ENCODE measurements at places on chromosomes 11 and 22.

DNA sequence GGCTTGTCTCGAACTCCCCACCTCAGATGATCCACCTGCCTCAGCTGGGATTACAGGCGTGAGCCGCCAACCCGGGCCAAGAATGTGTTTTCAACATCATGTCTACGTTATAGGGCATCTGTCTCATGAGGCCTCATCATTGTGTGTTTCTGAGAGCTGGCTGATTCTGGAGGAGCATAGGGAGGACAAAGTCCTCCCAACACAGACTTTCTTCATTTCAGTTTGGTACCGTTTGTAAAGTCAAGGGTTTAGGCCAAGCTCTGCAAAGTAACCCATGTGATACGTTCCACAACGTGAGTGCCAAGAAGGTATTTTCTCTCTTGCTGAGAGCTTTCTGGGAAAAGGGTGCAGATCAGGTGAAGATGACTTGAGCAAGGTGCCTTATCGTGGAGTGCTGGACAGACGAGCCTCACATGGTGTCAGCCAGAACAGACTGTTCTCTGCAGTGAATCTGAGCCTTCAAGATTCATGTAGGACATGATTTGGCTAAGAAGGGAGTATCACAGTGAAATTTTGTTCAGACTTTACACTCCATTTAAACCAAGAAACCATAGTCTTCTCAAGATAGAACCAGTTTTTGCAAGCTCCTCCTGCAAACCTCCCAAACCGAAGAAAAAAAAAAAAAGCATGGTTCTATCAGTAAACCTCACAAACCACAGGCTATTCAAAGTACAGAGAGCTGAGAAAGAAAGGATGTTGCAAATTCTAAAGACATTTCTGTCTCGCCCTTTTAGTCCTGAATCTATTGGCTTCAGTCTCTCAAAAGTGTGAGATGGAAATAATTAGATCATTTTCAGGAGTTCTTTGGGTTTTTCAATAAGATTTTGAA lies 71.7 kb downstream of the DBX1 start:
- no peak for DNase-seq

DNA sequence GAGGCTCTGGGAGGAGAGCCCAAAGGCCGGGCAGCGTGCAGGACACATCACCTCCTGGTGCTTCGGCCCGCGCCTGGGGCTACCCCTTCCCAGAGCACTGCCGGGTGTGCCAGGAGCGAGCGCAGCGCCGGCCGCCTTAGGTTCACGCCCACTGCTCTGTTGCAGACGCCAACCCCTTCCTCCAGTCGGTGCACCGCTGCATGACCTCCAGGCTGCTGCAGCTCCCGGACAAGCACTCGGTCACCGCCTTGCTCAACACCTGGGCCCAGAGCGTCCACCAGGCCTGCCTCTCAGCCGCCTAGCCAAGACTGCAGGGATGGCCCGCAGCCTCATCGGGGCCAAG lies 79.0 kb downstream of the MED15 start:
- DNase-seq, result no peak

DNA sequence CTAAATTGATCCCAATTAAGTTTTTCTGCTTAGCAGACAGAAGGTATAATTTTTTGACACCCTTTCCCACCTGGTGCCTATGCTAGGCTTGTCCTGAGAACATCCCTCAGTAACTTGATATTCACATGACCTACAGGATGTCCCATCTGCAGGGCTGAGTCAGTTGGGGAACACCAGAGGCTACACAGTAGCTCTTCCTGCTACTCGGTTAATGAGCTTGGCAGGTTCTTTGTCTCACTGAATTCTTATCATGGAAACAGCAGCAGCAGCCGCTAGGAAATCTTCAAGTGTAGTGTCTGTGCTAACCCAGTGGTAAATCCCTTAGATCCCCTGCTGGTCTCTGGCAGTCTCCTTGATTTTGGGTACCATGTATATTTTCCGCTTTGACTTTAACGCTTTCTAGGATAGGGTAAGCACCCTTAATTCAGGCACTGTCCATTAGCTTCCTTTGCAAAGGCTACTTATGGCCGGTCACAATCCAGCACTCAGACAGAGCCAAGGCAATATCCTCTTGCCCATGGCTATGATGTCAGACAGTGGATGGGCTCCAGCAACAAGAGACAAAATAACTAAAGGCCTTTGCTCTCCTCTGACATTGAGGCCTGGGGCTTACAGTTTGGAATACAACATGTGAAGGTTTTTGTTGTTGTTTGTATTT lies 8.5 kb downstream of the MRPL16 start:
- no peak for DNase-seq

DNA sequence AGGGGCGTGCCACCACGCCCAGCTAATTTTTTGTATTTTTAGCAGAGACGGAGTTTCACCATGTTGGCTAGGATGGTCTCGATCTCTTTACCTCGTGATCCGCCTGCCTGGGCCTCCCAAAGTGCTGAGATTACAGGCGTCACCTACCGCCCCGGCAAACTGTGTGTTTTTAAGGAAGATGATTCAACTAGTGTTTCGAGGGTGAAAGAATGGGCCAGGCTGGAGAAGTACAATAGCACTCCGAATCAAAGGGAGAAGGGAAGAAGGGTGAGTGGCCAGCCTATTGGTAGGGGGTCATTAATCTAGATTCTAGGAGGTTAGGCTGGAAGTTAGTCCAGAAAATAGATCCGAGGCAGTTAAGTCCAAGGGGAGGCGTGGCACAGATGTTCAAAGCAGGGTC lies 2.9 kb upstream of the CECR2 start:
- DNase-seq, result no peak

DNA sequence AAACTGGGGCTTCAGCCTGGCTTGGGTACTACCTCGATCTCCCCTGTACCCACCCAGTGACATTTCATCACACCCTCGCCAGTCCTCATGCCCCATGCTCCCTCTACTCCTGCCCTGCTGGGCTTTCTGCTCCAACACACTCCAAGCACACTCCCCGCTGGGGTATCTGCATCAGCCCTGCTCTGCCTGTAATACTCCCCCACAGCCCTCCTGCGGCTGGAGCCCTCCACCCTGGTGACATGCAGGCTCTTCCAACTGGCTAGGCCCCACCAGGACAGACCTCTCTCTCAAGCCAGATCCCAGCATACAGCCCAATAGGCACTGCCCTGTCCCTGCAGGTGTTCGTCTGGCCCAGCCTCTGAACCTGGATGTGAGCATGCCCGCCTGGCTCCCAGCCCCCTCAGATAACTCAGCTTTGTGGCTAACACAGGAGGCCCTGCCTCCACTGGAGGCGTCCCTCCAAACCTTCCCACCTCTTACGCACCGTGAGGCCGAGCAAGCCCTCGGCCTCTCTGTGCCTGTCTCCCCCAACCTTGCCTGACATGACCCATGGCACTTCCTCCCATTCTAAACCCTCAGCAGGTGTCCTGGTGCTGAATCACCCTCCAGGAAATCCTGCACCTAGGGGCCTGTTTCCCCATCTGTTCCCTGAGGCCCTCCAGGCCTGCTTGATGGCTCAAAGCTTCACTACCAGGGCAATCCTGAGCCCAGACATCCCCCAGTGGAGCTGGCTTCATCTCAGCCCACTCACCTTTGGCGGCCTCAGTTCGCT lies 33.5 kb upstream of the TXNRD2 start:
- DNase-seq, result no peak

- no peak for DNase-seq
These were observed 689 bp downstream of the RAB39A start for GRCh38 chr11:107928767-107929507.

DNA sequence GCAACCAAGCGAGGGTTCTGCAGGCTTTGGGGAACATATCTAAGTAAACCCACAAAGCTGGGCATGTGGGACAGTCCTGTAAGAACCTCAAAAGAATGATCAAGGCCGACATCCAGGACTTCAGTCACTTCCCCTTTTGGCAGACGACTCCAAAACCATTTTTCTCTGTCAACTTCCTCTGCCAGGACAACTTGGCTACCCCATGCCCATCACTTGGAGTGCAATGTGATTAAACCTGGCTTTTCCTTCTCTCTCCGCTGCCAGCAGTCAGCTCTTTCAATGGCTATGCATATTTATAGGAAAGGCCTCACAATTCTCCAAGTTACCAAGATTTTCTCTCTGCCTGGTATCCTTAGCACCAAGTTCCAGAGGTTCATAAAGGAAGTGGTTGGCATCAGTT lies 78.9 kb downstream of the C11orf58 start:
- DNase-seq, result no peak

- no peak for DNase-seq
These were observed 6.4 kb upstream of the SAA2 start for GRCh38 chr11:18254781-18255361.

DNA sequence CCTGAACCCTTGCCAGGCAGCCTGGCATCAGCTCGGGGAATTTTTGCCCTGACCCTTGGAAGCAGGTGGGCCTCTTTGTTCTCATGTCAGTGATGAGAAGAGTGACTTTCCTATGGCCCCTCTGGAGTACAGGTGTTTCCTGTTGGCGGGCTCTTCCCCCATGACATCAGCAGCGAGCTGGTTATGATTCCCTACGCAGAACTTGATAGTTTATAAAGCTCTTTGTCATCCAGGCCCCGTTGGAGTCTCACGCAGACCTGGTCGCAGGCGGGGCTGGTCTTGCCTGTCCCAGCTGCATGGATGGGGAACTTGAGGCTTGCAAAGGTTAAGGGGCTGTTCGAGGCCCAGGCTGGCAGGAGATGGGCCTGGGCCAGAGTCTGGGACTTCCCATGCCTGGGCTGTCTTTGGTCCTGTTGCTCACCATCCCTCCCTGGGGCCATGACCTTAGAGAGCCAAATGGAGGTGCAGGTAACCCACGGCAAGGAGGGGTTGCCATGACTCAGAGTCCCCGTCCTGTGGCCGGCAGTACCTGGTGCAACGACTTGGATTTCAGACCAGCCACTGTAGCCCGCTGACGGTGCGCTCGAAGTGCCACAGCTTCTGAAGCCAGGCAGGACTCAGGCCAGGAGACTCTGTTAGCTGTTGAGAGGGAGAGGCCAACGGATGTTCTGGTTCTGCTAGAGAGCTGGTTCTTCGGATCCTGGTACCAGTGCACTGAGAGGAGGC lies 45.9 kb upstream of the PPP6R3 start:
- DNase-seq, result no peak

GRCh38 chr22:20380486-20380885 lies 13.5 kb upstream of the ZNF74 start:
- no peak for DNase-seq

DNA sequence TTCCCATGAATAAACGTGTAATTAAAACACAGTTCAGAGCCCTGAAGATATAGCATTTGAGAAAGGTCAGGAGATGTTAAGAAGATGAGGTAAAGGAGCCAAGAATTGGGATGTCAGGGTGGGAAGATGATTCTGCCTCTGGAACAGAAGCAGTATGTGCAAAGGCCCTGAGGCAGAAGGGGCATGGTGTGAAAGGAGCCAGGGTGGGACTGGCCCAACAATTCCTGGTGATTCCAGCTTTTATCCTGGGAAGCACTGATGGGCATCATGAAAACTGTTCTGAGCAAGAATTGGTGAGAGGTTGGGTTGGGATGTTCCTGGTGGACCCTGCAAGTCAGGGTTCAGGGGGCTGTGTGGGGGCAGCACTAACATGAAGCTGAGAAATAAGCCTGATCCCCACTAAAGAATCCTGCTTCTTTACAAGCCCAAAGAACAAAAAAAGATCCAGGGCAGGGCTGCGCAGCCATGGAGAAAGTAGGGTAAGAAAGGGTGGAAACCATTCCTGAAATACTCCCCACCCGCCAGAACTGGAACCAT lies 2.5 kb upstream of the FXYD6 start:
- no peak for DNase-seq

DNA sequence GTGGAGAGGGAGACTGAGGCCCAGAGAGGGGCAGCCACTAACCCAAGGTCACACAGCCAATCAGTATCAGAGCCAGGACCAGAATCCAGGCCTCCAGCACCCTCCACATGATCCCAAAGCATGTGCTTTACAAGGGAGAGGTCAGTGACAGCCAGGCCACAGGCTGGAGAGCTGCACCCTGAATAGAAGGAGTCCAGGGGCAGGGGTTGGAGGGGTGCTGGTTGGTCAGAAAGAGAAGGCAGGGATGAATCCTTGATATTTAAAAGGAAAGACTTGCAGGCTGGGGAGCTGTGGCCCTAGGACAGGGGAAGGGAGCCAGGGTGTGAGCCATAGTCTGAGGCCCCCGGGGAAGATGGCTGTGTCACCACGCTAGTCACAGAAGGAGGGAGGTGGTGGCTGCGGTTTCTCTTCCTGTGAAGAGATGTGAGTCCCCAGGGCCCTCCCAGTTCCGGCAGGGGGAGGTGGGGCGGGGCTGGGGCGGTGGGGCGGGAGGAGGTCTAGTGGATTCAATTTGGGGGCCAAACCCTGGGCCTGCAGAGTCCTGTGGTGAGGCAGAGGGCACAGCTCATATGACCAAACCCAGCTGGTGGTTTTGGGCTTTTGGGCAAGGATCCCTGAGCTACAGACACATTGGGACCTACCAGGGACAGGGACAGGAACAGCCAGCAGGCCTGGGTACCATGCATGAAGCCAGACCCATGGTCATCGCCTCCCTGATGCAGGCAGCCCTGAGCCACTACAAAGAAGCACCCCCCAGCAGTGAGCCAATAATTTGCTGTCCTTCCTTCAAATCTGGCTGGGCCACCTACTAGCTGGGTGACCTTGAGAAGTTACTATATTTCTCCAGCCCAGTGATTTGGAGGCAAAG lies 14.0 kb downstream of the RAC2 start:
- no peak for DNase-seq

- no peak for DNase-seq
These were observed 31.2 kb upstream of the ETS1 start for GRCh38 chr11:128618603-128619002.

DNA sequence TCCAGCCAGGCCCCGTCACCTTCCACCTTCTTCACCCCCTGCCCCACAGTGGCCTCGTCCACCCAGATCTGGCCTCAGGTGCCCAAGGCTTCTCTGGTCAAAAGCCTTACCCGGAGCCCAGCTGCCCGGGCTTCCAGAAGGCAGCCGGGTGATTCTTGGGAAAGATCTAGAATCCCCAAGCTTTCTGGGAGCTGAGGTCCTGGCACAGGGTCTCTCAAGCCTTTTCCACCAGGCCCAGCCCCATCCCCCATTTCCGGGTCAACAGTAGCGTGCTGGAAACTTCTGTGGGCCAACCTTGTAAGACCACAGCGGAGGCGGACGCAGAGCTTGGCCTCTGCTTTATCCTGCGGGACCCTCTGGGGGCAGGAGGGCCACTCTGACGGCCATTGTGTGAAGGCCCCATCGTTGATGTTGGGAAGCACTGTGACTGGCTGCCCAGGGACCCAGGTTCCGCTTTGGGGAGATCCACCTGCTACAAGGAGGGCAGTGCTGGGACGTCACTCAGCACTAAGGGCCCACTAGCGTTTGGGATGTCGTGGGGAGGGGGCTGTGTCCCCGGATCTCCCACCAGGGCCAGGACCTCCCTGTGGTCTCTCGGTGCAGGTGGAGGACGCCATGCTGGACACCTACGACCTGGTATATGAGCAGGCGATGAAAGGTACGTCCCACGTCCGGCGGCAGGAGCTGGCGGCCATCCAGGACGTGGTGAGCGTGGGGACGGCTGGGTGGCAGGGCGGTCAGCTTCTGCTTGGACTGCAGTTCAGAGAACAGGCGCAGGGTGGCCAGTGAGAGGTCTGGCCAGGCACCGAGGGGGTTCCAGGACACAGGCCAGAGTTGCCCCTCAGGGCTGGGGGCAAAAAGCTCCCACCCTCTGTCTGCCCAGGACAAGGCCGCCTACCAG lies 11.5 kb downstream of the TSPAN32 start:
- no peak for DNase-seq

Measured in NCI-H187 treated with DMSO at 0.1 percent for 48 hours (cell line).